Esophagus squamous epithelium (tissue), 5 donors: ENCODE measurements at places on chromosomes 5 and 9.

DNA sequence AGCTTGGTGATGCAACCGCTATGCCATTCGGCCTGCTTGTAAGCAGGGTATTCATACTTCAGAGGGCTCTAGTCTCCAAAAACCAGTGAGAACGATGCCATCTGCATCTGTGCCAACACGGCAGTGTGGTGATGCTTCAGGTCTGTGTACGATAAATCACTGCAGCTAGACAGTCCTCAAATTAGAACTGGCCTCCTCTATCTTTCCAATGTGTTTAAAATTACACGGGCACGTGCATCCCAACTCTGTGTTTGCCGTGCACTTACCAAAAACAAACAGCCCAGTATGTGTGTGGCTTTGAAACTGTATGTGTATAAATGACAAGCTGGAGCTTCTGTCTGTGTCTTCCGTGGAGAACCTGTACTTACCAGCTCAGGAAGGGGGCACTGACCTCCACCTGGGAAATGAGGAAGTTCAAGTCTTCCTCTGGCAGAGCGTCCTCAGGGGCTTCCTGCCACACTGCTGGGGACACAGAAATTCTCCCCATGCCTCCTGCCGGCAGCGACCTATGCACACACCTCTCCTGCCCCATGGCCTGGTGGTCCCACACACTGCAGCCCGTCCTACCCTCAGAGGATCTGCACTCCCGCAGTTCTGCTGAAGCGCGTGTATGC is 12.3 kb downstream of the MED10 start:
- DNase-seq: no peak

DNA sequence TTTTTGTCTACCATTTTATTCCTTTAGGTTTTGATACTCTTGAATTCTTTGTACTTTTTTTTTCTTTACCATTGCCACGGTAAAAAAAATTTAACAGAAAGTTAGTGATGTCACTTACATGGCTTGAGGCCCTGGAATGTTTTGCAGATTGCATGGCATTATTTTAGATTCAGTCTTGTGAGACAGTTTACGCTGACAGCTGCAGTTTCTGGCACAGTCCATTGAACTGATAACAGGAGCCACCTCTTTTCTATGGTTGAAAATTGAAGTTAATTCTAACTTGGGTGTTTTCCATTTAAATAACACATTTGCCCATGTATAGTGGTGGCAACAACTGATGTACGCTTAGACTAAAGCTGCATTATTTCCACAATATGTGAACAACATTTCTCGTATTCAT is 1028.5 kb downstream of the CDH18 start:
- DNase-seq: no peak

DNA sequence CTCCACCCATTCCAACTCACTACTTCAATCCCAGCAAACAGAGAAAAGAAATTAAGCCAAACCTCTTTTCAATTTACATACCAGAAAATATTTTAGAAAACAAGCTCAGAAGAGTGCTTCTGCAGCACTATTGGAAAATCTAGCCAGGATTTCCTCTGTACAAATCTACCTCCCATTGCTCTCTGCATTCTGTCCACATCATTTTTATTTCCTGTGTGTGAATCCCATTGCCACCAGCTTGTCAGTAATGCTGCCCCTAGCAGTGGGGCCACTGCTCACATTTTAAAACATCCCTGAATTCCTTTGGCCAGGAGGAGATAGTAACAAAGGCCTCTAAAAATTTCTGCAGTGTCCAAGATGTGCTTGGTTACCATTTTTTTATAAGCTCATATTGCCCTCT is 232.5 kb downstream of the ARRDC3 start:
- DNase-seq: no peak

DNA sequence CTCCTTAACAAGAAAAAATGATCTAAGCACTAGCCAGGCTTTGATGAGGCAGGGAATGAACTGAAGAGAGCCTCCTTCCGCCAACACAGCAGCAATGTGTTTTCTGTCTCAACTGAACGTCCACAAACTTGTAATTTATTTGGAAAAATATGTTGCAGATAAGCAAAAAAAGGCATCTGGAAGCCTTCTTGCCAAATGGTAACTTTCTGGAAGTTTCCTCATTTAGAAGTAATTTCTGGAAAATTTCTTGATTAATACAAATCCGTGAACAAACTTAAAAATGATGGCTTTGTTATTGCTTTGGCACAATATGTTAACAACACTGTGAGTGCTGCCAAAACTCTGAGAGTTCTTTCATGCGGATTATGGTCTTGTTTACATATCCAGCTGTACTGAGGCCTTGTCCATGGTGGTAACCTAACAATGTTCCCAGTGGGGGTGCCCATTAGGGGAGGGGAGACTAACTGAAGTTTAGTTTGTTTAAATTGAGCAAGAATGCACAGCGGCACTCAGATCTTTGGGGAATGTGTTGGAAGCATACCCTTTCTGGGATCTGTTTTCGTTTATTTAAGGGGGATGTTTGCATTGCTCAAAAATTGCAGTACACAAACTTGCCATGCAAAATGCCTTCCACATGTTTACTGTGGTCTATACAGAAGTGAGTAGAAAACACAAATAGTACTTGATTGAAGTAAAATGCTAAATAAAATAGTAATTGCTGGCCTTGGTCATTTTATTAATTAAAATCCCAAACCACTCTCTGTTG is 334.7 kb downstream of the NR2F1-AS1 start:
- DNase-seq: no peak

DNA sequence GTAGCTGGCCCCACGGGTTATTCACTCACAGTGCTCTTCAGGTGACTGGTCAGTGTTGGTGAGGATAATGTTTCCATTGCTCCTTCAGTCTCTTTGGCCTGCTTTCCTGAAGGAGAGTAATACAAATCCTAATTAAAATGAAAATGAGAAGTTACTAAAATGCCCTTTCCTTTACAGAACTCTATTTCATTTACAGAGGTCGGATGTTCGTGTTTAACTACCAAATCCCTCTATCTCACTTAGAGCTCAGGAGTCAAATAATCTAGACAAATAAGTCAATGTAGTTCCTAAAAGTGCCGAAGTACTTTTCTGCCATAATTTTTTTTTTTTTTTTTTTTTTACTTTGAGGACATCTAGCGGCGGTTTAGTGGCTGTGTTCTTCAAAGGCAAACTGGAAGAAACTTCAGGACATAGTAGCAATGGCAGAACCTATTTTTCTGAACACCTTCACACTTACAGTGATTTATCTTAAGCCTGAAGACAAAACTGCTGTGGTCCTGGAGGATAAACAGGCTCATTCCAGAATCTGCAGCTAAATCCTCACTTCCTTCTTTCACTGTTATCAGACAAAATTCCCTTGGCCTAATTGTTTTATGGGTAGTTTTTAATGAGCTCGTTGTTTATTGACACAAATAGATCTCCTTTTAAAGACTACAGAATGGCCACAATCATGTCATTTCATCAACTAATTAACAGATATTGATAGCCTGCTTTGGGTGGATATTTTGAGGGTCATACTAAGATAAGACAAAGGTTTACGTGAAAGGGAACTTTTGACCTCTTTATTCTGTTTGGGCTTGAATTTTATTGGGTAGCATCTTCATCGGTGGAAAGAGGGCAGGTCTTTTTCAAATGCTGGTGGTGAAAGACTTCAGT is 207.6 kb upstream of the DMRTA1 start:
- no peak for DNase-seq

- DNase-seq: no peak
These were observed 616.7 kb upstream of the DAB2 start for GRCh38 chr5:40041452-40041851.

DNA sequence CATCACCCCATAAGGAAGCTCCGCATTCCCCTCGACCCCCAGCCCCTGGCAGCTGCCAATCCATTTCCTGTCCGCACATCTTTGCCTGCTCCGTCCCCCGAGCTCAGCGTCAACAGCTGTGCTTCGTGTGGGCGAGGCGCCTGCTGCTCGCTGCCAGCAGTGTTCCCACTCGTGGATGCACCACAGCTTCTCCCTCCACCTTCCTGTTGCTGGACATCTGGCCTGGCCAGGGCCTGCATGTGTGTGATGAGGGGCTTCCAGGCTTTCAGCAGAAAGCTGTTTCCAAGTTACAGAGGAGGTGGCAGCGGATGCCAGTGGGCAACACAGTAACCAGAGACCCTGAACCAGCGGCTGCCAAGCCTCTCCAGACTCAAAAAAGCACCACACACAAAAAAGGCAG is 86.0 kb downstream of the PRRT1B start:
- no peak for DNase-seq

DNA sequence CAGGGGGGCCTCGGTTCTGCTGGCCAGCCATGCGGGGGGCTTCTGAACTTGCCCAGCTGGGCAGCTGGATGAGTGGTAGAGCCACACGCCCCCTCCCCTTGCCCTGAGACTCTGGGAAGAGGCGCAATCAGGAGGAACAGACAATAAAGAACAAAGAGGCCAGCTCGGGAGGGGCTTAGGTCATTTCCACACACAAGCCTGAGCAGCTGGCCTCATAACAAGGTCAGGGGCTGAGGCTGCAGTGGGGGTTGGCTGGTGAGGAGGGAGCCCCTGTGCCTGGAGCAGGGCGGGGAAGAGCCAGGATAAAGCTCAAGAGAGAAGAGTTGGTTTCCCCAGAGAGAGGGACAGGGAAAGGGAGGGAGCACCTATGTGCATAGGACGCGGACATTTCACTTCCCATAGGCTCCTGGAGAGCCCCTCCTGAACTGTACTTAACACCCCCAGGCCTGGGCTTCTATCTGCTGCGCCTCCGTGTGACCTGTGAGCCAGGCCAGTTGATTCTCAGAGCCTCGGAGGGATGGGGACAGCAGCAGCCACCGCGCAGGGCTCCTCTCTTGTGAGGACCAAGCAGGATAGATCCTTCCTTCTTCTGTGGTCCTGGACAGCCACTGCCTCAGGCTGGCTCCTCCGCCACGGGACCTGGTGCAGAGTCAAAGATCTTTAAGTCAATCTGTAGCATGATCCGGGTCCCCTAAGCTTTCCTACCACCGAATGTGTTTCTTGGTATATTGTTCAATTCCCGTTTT is 75.3 kb upstream of the GGTA1 start:
- DNase-seq: no peak

DNA sequence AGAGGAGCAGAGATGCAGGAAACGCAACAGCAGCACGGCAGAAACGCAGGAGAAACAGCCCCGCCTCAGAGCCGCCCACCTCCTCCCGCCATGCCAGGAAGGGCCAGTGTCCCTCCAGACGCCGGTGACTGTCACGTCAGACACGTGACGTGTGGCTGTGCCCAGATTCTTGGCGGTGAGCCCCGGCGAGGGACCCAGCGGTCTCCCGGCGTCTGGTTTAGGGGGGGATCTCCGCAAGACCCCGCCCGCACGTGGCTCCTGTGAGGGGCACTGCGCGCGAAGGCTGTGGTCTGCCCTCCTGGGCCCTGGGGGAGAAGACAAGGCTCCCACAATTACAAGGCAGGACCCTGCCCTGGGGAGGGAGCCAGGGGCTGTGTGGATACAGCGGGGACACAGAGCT is 2.4 kb upstream of the LCN8 start:
- DNase-seq: no peak

GRCh38 chr5:154087260-154087659 is 48.5 kb downstream of the MFAP3 start:
- DNase-seq: no peak

GRCh38 chr5:169569513-169569912 is 14.1 kb upstream of the SPDL1 start:
- no peak for DNase-seq

DNA sequence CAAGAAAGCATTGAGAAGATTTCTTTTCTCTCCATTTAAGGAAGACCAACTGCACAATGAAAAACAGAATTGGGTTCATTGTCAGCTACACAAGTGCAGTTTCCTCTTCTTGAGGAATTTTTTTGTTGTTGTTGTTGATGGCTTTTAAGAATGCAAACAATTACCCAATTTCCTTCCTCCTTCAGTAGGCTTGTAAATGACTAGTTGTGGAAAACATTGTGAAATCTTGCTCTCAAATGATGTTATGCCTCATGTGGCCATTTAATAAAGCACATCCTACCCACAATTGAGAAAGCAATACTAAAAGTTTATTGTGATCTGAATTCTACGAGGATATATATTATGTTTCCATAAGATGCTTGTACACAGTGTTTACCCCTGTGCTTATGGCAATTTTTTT is 171.6 kb downstream of the FAM174A start:
- no peak for DNase-seq

DNA sequence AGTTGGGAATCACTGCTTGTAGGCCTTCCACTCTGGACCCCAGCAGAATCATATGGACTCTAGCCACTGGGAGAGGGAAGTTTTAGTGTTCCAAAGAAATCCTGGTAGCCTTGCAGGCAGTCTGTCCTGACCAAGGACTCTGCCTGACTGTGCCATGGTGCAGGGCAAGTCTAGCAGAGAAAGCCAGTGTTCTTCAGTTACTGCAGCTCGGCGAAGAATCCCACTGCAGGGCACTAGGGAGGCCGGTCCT is 20.3 kb upstream of the MATR3 start:
- no peak for DNase-seq
